ENCODE measurements at places on chromosomes 2 and 18.

DNA sequence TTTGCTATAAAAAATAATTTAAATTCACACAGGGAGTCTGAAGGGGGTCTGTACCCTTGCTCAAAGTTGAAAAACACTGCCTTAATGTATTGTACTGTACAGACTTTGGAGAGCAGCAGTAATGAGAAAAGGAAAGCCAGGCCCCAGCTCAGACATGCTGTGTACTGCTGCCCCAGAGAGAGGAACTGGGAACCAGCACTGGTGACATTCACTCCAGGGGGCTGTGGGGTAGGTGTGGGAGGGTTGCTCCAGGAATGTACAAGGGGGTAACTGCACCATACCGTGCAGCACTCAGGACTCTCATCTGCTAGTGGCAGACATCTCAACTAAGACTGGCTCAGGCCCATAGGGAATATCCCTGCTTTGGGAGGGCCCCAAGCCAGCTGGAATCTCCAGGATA, 146.0 kb upstream of the RMP24 start:
- DNase-seq: no peak

GRCh38 chr2:45736757-45737704, 85.6 kb downstream of the PRKCE start:
- no peak for DNase-seq

- no peak for DNase-seq
Observed at GRCh38 chr2:64727843-64728463, 74.2 kb upstream of the SERTAD2 start.

DNA sequence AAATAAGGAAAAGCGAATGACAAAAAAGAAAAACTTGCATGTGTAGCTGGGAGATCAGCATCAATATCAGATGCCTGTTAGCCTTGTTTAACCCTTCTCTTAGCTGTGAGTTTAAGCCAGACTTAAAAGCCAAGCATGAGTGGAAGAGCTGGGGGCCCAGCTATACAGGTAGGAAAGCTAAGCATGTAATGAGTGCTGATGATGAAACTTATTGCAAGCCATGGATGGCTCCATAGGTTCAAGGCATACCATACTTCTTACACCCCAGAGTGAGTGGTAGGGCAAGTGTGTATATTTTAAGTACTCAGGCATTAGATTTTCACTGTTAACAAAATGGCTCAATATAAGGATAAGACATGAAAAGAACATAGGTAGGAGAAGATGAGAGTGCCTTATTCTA, 28.0 kb downstream of the RBBP8 start:
- no peak for DNase-seq

DNA sequence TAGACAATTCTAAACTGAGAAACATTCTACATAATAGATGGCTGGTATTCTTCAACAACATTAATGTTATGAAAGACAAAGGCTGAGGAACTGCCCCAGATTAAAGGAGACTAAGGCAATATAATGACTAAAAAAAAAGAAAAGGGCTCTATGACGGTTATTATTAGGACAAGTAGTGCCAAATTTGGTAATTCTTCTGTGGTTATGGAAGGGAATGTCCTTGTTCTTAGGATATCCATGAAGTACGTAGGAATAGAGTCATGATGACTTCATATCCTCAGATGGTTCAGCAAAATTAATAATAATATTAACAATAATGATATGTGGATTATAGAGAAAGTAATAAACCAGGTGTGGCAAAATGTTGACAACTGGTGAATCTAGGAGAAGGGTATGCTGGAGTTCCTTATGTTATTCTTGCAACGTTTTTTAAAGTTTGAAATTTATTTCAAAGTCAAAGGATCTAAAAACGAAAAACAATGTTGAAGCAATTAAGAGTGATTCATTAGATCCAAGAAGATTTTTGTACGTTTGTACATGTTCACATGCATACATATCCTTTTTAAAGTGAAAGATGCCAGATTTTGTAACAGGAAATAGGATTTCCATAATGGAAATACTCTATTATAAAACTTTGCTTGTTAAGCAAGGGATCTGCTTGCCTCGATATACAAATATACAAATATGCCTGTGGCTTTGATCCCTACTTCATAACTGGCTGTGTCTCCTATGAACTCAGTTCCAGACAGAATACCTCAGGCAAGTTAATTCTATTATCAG, 27.7 kb upstream of the STRN start:
- DNase-seq: no peak

DNA sequence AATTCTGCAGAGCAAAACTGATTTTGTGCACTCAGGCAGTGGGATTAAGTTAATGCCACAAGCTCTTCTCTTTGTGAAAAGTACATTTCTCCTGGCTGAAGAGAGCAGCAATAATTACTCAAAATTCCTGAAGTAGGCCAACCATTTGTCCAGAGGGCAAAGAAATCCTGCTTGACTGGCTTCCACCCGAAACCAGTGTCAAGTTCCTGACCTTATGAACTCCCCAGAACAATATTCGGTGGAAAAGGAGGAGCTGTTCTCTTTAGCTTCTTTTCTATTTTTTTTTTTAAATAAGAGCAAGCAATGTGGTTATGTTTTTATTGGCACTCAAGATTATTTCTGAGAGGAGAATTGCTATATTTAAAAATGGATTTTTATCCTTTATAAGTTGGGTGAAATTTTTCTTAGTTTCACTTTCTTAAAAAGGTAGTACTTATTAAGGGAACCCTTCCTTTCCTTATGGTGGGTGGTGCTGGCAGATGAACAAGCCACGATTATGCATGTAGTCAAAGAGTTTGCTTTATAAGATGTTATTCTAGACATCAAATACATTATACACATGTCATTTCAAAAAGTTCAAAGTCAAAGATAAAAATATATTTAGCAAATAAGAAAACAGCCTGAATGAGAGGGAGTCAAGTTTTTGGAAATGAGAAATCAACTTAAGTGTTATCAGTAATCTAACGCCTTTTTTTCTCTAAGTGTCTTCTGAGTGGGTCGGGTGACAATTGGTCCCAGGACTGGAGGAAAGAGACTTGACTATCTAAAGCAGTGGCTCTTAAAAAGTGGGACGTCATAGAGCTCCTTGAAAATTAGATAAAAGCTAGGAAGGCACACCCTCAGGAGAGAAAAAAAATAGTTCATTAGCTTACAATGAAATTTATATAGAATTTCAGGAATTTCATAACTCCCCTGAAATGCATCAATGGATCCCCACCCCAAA, 194.5 kb downstream of the IKZF2 start:
- peak; percentile 58 for DNase-seq

GRCh38 chr2:192960945-192961344, 766.2 kb upstream of the TMEFF2 start:
- peak; percentile 25 for DNase-seq

- no peak for DNase-seq
Observed at GRCh38 chr18:36536426-36536825, 238.9 kb downstream of the FHOD3 start.

- DNase-seq: no peak
Observed at GRCh38 chr2:33477473-33478468, 1.3 kb downstream of the RASGRP3 start.

DNA sequence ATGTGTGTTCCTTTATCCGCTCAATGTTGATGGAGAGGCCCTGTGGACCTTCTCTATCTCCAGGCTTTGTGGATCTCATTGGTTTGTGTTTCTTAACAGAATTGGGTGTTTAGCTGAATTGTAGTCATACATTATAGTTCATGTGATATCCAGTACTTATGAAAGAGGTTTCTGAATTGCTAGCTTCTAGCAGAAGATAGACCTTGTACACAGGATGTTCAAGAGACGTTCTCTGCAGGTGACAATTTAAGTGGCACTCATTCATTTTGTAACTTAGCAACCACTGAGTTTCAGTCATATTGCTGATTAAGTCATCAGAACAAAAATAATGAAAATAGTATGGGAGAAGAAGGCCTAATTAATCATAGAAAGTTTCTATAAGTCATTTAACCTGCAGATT, 279.2 kb downstream of the ALPK2 start:
- no peak for DNase-seq

GRCh38 chr2:118530976-118531375, 316.5 kb downstream of the EN1 start:
- DNase-seq: peak; percentile 54

- DNase-seq: no peak
Observed at GRCh38 chr2:9423922-9424272, 443 bp downstream of the CPSF3 start.

DNA sequence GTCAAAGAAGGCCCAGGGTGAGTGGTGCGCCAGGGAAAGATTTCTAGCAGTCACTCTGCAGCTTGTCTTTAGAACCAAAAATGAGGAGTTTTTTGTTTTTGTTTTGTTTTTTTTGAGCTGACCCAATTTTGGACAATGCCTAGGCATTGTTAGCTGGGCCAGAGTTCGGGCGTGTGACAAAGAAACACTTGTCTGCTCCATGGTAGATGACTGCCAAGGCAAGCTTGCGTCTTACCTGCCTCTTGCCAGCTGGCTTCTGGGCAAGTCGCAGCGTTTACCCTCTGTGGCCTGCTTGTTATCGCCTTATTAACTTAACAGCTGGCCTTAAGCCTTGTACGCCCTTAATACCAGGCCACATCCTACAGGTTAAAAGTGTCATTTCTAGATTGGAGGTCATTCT, 114.3 kb downstream of the GALNT1 start:
- DNase-seq: no peak

DNA sequence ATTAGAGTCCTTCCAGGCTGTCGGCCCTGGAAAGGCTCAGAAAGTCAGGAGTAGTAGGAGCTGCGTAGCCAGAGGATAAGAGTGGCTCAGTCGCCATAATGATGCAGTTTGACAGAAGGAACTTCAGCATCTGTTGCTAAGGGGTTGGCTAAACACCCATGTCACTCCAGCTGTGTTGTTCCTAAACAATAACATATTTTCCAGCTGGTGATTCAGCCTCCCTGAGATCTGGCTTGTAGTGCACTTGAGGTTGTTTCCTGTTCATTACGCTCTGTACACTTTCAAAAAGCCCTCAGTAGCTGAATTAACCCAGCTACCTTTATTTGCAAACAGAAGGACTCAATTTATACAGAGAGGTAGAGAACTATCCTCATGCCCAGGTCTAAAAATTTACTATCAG, 39.7 kb upstream of the EPAS1 start:
- peak; percentile 25 for DNase-seq

- DNase-seq: no peak
Observed at GRCh38 chr18:51091270-51091669, 61.3 kb downstream of the SMAD4 start.

DNA sequence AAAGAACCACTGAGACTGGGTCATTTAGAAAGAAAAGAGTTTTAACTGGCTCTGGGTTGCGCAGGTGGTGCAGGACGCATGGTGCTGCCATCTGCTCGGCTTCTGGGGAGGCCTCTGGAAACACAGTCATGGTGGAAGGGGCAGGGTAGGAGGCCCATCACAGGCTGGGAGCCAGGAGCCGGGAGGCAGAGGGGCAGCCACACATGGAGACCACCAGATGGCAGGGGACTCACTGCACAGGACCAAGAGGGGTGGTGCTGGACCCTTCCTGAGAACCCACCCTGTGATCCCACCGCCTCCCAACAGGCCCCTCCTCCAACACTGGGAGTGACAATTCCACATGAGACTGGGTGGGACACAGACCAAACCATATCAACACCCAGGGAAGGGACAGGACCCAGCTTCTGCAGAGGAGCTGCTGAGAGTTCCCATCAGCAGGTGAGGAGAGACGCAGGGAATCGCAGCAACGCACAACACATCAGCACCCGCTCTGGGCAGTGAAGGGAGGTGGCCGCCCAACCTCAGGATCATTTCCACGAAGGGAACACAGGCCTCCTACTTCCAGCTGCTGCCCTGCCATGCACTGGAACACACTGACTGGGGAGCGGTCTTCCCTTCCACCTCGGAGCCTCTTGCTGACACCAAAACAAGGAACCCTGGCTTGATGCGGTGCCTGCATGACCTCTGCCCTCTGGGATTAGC, 130.7 kb downstream of the TPO start:
- DNase-seq: no peak
